ENCODE measurements at places on chromosomes 5 and 9. TPM values are rescaled to one million over a fixed set of nuclear protein-coding genes. Genes with fewer than 3 reads are reported as not detected.

GRCh38 chr5:64637144-64637543 is 53.2 kb upstream of the SHISAL2B start:
- H3K27ac ChIP-seq: no peak overlapping the region
- no peaks in the 10 kb centered on the region for H3K4me1 ChIP-seq
- H3K36me3 ChIP-seq: no peaks in the 10 kb centered on the region
- no peaks in the 10 kb centered on the region for H3K27me3 ChIP-seq
- no peak for DNase-seq
- no peak overlapping the region for H3K4me3 ChIP-seq

- H3K4me1 ChIP-seq: peaks cover 9% of the 10 kb centered on the region
- no peak overlapping the region for H3K27ac ChIP-seq
- no peak for DNase-seq
Measured at GRCh38 chr9:268616-269015, 54.0 kb downstream of the DOCK8 start.

DNA sequence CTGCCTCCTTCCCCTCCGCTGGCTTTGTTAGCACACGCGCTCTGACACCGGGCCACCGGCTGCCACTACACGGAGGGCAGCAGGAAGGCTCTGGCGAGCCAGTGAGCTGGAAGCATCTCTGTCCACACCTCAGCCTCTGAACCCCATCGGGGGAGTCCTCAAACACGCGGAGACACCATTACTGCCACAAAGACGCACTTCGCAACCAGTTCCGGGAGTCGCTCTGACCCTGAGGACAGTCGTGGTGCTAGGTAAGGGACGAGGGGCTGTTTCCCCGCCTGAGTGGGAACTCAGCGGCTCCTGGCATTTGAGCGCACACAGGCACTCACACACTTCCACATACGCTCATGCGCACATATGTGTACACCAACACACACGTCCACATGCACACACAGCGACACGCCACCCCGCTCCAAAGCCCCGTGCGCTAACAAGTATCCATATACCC is 160.0 kb downstream of the C9orf152 start:
- H3K36me3 ChIP-seq: no peaks in the 10 kb centered on the region
- H3K4me3 ChIP-seq: peak overlapping the region; percentile 68
- H3K4me1 ChIP-seq: peaks cover 43% of the 10 kb centered on the region
- peak overlapping the region; percentile 2 for H3K27ac ChIP-seq
- DNase-seq: peak; percentile 55
- H3K27me3 ChIP-seq: peaks cover 25% of the 10 kb centered on the region

DNA sequence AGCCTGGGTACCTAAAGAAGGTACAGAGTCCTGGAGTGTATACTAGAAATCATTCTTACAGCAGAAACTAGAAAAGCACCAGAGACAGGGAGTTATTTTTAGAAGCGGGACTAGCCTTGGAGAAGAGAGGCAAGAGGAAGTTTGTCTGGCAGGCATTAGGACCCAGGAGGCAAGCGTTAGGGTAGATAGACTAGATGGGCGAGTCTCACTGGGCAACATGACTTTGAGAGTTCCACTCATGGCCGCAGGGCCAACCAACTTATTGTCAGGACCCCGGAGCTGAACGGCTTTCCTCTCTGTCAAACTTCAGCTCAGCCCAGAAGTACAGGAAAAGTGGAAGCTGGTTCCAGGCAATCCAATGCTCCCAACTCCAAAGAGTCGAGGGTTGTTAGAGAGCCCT is 34.1 kb upstream of the NPR3 start:
- H3K27me3 ChIP-seq: no peaks in the 10 kb centered on the region
- DNase-seq: no peak
- H3K4me3 ChIP-seq: no peak overlapping the region
- H3K27ac ChIP-seq: no peak overlapping the region

GRCh38 chr5:109682383-109682782 is 7.3 kb upstream of the MAN2A1 start:
- H3K27me3 ChIP-seq: no peaks in the 10 kb centered on the region
- H3K4me3 ChIP-seq: no peak overlapping the region
- no peak for DNase-seq
- no peaks in the 10 kb centered on the region for H3K4me1 ChIP-seq
- no peaks in the 10 kb centered on the region for H3K36me3 ChIP-seq
- no peak overlapping the region for H3K27ac ChIP-seq

DNA sequence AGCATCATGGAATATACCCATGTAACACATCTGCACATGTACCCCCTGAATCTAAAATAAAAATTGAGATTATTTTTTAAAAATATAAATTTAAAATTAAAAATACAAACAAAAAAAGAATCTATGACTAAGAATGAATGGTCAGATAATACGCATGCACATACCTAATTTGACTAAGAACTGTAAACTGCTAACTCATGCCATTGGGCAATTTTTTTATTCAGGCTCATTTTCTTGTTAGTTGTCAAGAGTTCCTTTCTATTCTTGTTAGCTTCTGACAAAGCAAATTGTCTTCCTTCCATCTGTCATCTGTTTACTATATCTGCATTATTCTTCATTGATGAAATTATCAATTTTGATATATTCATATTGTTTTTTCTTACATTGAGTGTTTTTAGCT is 69.5 kb upstream of the HAND1 start:
- no peaks in the 10 kb centered on the region for H3K36me3 ChIP-seq
- H3K4me1 ChIP-seq: no peaks in the 10 kb centered on the region
- DNase-seq: no peak
- no peak overlapping the region for H3K27ac ChIP-seq

GRCh38 chr5:157607371-157608161 is 32.0 kb upstream of the ADAM19 start:
- H3K4me3 ChIP-seq: no peak overlapping the region
- H3K36me3 ChIP-seq: no peaks in the 10 kb centered on the region
- no peak for DNase-seq

The ASPN gene
- 0.29 TPM for total RNA-seq

- peaks cover 48% of the 10 kb centered on the region for H3K4me1 ChIP-seq
- no peak for DNase-seq
- H3K27ac ChIP-seq: no peak overlapping the region
- H3K27me3 ChIP-seq: no peaks in the 10 kb centered on the region
Measured at GRCh38 chr9:96051423-96051822, 175.9 kb downstream of the ERCC6L2 start.

- H3K27ac ChIP-seq: no peak overlapping the region
- no peak overlapping the region for H3K4me3 ChIP-seq
- no peak for DNase-seq
- H3K36me3 ChIP-seq: no peaks in the 10 kb centered on the region
- H3K4me1 ChIP-seq: no peaks in the 10 kb centered on the region
- no peaks in the 10 kb centered on the region for H3K27me3 ChIP-seq
Measured at GRCh38 chr5:93385655-93386054, 195.4 kb downstream of the NR2F1-AS1 start.

The PAPPA gene
- 7.1 TPM for total RNA-seq

- H3K27me3 ChIP-seq: no peaks in the 10 kb centered on the region
- no peaks in the 10 kb centered on the region for H3K4me1 ChIP-seq
- H3K36me3 ChIP-seq: no peaks in the 10 kb centered on the region
- H3K27ac ChIP-seq: no peak overlapping the region
Measured at GRCh38 chr9:79012561-79012960, 559.2 kb upstream of the TLE4 start.

DNA sequence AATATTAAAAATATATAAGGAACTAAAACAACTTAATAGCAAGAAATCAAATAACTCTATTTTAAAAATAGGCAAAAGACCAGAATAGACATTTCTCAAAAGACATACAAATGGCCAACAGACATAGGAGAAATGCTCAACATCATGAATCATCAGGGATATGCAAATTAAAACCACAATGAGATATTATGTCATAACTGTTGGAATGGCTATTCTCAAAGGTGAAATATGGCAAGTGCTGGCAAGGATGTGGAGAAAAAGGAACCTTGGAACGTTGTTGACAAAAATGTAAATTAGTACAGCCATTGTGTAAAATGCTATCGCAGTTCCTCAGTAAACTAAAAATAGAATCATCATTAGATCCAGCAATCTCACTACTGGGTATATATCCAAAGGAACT is 468.5 kb downstream of the NFIB start:
- no peaks in the 10 kb centered on the region for H3K36me3 ChIP-seq
- no peak overlapping the region for H3K4me3 ChIP-seq
- H3K4me1 ChIP-seq: no peaks in the 10 kb centered on the region
- no peaks in the 10 kb centered on the region for H3K27me3 ChIP-seq
- H3K27ac ChIP-seq: no peak overlapping the region
- DNase-seq: no peak

- no peak overlapping the region for H3K27ac ChIP-seq
- DNase-seq: peak; percentile 31
- H3K27me3 ChIP-seq: no peaks in the 10 kb centered on the region
- H3K4me1 ChIP-seq: peaks cover 5% of the 10 kb centered on the region
- H3K36me3 ChIP-seq: no peaks in the 10 kb centered on the region
Measured at GRCh38 chr5:128038643-128039042, 44.9 kb upstream of the SLC12A2 start.

GRCh38 chr5:35457912-35458823 is 159.5 kb upstream of the SPEF2 start:
- H3K27ac ChIP-seq: no peak overlapping the region
- H3K4me3 ChIP-seq: no peak overlapping the region
- no peak for DNase-seq
- H3K4me1 ChIP-seq: no peaks in the 10 kb centered on the region
- no peaks in the 10 kb centered on the region for H3K27me3 ChIP-seq

GRCh38 chr5:178994580-178995340 is at the start of gene GRM6:
TSS of gene GRM6 (minus strand) at chr5:178995320. CDS start at chr5:178994944, 376 bp downstream.
- no peaks in the 10 kb centered on the region for H3K36me3 ChIP-seq
- no peaks in the 10 kb centered on the region for H3K27me3 ChIP-seq
- H3K4me3 ChIP-seq: no peak within 1 kb of the TSS
- H3K27ac ChIP-seq: no peak within 1 kb of the TSS
- DNase-seq: peak; percentile 25

The SLC6A3 gene
- total RNA-seq: not detected

GRCh38 chr9:119829186-119829585 is 460.0 kb upstream of the BRINP1 start:
- no peaks in the 10 kb centered on the region for H3K27me3 ChIP-seq
- no peak for DNase-seq
- H3K4me3 ChIP-seq: no peak overlapping the region
- no peak overlapping the region for H3K27ac ChIP-seq

DNA sequence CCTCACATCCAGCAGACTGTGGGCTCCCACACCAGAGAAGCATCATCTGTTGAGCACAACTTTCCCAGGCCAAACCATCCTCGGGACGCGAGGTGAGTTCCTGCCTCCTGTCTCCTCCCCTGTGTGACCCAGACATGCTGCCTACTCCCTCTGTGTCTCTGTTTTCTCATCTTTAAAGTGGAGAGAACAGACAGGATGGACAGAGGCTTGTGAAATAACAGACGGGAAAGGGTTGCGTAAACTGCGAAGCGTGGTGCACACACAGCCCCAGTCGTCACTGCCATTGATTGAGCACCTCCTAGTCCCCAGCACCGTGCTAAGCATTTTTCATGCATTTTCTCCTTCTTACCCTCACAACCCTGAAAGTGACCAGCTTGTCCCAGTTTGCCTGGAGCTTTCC is 52.1 kb upstream of the LMX1B start:
- no peaks in the 10 kb centered on the region for H3K36me3 ChIP-seq
- no peak for DNase-seq
- H3K4me1 ChIP-seq: no peaks in the 10 kb centered on the region
- no peak overlapping the region for H3K4me3 ChIP-seq
- no peaks in the 10 kb centered on the region for H3K27me3 ChIP-seq
- no peak overlapping the region for H3K27ac ChIP-seq

DNA sequence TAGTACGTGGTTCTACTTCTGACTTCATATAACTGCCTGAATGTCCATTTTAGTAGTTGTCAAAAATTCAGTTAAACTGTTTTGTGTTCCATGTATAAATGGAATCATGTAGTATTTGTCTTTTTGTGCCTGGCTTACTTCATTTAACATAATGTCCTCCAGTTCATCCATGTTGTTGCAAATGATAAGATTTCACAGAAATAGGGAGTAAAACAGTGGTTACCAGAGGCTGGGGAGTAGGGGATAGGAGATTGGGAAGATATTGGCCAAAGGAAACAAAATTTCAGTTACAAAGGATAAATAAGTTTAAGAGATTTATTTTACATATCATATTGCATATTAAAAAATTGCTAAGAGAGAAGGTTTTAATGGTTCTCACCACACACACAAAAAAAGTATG is 425.0 kb upstream of the MEF2C start:
- no peak overlapping the region for H3K27ac ChIP-seq
- H3K4me3 ChIP-seq: no peak overlapping the region
- no peak for DNase-seq
- H3K36me3 ChIP-seq: no peaks in the 10 kb centered on the region

DNA sequence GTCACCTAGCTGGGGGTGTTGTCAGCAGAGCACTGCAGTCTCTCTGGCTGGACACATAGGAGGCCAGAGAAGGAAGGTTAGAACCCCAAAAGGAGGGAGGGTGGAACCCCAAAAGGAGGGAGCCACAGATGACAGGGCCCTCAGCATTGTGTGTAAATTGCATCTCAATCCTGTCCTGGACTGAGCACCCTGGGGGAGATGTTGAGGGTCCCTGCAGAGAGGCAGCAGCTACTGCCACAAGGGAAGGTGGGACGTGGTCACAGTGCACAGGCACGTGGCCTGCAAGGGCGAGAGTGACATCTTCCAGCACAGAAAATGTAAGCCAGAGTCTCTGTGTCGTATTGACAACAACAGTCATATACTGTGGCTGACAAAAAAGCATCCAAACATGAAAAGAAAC is 36.5 kb upstream of the CEP72 start:
- no peaks in the 10 kb centered on the region for H3K4me1 ChIP-seq
- no peaks in the 10 kb centered on the region for H3K27me3 ChIP-seq
- H3K27ac ChIP-seq: no peak overlapping the region
- H3K4me3 ChIP-seq: no peak overlapping the region

DNA sequence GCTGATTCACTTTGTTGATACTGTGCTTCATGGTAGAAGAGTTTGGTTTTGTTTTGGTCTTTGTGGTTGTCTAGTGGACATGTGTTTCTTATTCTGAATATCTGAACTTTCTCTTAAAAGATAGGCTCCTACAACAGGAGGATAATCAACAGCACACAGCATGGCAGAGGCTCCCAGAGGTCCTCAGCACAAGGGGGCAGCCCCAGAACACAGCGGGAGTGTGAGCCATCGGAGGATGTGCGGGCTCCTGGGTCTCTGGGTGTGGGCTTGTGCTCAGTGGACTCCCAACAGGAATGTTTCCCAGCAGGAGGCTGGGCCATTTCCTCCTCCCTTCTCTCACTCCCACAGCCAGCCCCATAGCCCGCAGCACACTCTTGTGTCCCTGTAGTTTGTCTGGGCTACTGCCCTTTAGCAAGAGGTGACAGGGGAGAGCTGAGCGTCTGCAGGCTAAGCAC is 164.3 kb upstream of the OTULINL start:
- DNase-seq: no peak
- H3K4me1 ChIP-seq: peaks cover 22% of the 10 kb centered on the region
- H3K27ac ChIP-seq: peak overlapping the region; percentile 54

The GABRA6 gene
- not detected for total RNA-seq

- H3K27me3 ChIP-seq: no peaks in the 10 kb centered on the region
- H3K4me1 ChIP-seq: no peaks in the 10 kb centered on the region
Measured at GRCh38 chr5:169746147-169746694, 109.1 kb downstream of the DOCK2 start.

All from stomach (tissue), 19 donors.